Neural progenitor cell (in vitro differentiated cells): ENCODE measurements at places on chromosomes 6 and 20. TPM values are rescaled to one million over a fixed set of nuclear protein-coding genes. Genes with fewer than 3 reads are reported as not detected.

IPCEF1 gene
- 0.13 and 0.25 TPM in 2 replicates for total RNA-seq

SNRNP48 gene
- 42.8 and 54.1 TPM in 2 replicates for total RNA-seq

SLC35D3 gene
- total RNA-seq: 0.58 TPM in 1 of 2 replicates, not detected in the other

DNA sequence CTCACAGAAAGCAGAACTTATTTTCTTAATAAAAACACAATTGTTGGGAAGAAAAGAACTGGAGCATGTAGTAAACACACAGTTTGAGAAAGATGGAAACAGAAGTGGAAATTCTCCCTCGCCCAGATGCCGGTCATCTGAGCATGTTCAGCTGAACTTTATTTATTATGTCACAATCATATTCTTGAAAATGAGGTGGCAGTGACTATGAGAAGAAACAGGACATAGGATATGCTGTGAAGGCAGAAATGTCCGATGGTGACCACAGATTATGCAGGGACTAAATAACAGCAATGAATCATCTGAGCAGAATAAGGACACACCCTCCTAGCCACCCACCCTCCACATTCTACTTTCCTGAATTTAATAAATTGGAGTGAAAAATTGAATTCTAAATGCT is 425.3 kb upstream of the NOX3 start:
- DNase-seq: no peak

DNA sequence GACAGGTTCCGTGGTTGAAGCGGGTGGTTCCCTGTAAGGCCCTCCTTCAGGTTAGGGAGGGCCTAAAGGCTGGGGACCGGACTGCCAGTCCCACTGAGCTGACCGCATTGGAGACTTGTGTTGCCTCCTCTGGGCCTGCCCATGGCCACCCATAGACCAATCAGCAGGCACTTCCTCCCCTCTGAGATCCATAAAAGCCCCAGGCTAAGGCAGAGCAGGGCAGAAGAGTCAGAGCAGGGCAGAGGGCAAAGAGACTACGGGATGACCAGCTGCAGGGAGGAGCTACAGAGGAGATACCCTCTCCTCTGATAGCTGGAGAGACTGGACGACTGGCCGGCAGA is 537.4 kb downstream of the TENT5A start:
- DNase-seq: no peak

TLDC2 gene
- total RNA-seq: 2.4 and 3.8 TPM in 2 replicates

GRCh38 chr20:63152322-63153253 is 63.3 kb downstream of the YTHDF1 start:
- no peak for DNase-seq

DNA sequence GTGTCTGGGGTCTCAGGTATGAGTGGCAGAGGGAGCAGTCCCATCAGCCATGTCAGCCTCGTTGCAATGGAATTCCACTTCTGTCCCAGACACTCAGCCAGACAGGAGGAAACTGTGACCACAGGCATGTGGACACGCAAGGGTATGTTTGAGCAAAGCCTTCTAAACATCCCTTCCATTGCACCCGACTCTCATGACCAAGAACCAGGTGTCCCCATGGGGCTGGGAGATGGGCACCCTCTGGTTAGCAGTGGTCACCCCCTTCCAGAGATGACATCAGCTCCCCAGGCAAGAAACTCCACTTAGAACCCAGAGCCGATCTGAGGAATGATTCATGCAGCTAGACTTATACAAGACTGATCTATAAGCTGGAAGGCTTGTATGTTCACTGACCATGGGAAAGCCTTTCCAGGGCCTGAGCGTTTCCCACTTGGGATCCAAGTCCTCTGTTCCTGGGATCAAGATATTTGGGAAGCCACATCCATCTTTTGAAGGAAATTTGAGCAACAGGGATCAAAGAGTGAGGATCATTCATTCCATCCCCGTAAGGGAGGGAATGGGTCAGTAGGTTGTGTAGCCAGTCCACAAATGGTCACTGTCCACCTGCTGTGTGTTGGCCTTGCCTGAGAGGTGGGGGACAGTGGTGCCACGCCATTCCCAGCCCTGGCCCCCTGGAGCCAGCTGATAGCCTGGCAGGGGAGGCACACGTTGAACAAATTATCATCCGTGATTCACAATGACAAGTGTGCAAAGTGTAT is 3.9 kb upstream of the MRGBP start:
- no peak for DNase-seq

ID1 gene
- total RNA-seq: 80.8 and 133 TPM in 2 replicates

- peak; percentile 80 for DNase-seq
Observed at GRCh38 chr6:19311786-19312185, 525.4 kb upstream of the ID4 start.

TMEM170B gene
- 13.6 and 19.7 TPM in 2 replicates for total RNA-seq

DNA sequence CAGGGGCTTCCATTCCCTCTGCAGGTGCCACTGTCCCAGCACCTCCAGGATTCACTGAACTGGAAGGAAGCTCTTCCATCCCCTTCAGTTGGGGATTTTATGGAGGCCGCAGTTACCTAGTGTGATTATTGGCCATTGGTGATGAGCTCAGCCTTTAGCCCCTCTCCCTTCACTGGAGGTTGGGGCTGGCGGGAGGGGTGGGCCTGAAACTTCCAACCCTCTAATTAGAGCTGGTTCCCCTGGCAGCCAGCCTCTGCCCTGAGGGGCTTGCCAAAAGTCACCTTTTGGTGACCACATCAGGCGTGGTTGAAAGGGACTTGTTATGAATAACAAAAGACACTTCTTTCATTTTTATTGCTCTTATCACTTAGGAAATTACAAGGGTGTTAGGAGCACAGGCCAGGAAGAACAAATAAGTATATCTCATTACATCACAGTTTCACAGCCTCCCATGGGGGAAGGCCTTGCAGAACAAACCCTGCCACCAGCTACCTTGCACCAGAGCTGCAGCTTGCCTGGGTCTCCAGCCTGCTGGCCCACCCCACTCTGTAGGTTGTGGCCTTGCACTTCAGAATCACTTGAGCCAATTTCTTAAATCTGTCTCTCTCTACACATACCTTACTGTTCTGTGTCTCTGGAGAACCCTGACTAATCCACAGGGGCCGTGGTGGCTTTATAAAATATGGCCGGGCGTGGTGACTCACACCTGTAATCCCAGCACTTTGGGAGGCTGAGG is 5.0 kb downstream of the PYGB start:
- DNase-seq: no peak

DNA sequence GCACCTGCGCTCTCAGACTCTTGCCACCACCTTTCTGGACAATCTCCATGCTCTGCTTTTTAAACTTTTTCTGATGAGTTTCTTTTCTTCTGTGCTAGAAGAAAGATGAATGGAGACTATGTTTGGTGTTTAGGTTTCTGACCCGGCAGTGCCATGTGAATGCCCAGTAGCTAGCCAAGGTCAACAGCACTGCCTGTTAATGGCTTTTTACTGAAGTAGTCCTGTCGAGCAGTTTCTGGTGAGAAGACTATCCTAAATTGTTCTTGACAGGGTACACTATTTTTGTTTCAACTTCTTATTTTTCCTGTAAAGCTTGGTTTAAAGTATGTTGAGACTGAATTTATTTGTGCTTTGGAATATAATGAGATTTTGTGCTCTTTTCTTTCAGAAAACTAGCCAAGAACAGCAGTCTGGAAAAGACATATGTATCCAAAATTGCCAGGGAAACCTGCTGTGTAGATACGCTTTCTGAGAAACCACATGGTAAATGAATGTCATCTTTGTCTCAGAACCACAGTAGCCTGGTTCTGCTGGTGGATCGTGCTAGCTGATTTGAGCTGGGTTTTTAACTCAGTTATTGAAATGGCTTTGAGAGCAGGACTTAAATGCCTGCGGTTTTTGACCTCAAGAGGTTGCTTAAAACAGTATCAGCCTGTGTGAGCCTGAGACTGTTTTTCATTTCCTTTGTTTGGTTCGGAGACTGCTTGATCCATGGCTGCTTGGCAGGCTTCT is 48.1 kb downstream of the KCNS1 start:
- DNase-seq: no peak

BPI gene
- not detected in 2 replicates for total RNA-seq

RPP21 gene
- 38.0 and 89.6 TPM in 2 replicates for total RNA-seq

GRCh38 chr6:104572901-104573300 is 286.8 kb downstream of the HACE1 start:
- no peak for DNase-seq

GRCh38 chr6:67129780-67130179 is 1422.8 kb upstream of the EYS start:
- peak; percentile 9 for DNase-seq

DNA sequence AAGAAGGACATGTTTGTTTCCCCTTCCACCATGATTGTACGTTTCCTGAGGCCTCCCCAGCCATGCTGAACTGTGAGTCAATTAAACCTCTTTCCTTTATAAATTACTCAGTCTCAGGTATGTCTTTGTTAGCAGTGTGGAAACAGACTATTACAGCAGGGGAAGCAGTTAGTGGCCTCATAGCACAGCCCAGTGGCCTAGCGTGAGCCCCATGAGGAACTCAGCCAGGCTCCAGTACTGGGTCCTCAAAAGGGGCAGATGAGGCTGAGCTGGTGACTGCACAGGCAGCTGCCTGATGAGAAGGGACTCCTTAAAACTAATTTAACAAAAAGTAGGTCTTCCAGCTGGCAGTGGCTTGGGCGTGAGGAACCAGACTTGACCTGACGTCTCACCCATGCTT is 399.9 kb downstream of the CDH26 start:
- no peak for DNase-seq
